ENCODE measurements at places on chromosomes 16 and 17.

- no peak for DNase-seq
These were observed 93.1 kb downstream of the ZDHHC7 start for GRCh38 chr16:84918006-84918909.

DNA sequence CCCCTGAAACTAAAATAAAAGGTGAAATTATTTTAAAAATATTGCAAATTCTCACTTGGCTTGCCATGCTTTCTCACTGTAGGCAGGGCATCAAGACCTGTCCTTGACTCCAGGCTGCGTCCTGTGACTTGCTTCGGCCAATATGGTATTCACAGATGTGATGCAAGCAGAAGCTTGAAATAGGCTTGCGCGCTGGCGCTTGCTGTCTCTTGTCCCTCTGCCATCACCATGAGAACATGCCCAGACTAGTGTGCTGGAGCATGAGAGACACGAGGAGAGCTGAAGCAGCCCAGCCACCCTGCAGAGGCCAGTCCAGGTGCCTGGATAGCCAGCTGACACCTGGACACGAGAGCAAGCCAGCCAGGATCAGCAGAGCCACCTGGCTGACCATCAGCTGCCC lies 21.8 kb upstream of the ZKSCAN2 start:
- no peak for DNase-seq

- DNase-seq: no peak
These were observed 51.6 kb upstream of the NLRP1 start for GRCh38 chr17:5635949-5636348.

GRCh38 chr16:70630960-70631745 lies 15.2 kb upstream of the IL34 start:
- DNase-seq: no peak

- DNase-seq: no peak
These were observed 23.0 kb downstream of the MPG start for GRCh38 chr16:100989-101388.

DNA sequence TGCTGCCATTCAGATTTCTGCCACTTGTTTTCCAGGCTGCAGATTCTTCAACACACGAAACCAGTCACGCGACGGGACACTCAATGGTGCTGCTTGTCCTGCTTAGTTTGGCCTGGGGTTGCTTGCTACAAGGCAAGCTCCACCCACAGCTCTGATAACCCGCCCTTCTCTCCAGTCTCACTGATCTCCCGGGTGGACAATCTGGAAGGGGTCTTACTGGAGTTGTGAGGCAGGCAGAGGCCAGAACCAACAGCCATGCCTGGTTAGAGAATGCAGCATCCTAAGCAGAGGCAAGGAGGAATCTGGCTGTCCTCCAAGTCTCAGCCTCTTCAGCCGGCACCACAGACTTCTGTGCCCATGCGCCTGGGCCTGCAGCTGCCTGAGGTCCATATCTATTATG lies 119.1 kb downstream of the KCNJ12 start:
- DNase-seq: no peak

DNA sequence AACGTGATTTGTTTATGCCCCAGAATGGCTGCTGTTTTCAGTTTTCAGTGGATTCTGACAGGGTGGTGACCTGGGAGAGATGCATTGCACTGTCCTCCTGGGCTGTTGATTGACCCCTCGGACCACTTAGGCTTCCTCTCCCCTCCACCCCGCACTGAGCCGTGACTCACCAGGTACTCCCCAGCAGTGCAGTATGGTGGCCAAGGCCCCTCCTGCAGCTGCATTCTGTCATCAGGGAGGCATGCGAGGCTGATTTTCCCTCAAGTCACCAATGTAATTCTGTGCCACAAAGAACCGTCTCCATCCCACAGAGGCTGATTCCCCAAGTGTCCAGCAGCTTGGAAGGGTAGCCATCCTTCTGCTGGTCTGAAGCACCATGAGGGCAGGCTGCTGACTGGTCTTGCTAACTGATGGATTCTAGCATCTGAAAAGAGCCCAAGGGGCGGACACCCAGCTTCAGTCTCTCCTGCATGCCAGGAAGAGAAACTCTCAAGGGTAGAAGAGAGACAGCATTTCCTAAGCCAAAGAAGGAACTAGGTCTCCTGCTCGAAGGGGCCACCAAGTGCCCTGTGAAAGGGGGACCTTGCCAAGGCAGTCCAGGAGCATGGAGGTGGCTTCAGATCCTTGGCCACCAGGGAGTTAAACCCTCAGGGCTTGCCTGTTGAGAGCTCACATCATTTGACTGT lies 148.1 kb downstream of the SOCS1 start:
- no peak for DNase-seq

GRCh38 chr16:20768121-20768520 lies 4.3 kb downstream of the ACSM3 start:
- DNase-seq: no peak

DNA sequence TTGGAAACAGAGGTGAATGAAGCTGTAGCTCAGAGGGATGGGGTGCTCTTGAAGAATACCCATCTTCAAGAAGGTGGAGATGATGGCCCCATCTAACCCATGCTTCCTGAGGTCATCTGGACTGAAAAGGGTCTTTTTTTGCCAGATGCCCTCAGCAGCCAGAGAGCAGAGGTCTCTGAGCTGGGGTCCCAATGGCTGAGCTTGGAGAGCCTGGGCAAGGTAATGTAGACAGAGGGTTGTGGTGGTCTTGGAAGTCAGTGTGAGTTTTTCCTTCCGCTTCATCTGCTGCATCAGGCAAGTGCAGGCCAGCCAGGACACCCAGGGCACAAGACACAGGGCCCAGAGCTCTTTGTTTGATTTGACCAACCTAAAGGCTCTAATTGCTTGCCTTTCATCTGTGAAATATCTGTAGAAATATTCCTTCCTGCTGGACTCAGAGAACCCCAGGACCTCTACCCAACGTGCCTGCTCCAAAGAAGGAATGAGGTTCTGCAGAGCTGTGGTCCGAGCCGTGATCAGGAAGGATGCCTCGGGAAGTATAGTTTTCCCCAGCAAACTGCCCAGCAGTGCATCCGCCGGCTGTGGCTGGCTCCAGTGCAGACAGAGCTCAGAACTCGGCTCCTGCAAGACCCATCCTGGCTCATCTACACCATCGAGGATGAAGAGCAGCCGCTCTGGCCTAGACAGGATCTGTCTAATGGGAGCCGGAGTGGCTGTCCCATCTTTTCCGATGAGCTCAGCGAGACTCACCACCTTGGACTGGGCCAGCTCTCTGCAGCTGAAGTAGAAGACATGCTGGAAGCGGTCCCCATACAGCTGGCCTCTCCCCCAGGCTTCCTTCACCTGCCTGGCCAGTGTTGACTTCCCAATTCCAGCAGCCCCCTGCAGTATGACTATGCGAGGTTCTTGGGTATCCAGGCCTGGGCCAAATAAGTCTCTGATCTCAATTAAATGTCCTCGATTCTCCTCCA lies 25.2 kb downstream of the NLRP1 start:
- DNase-seq: no peak

DNA sequence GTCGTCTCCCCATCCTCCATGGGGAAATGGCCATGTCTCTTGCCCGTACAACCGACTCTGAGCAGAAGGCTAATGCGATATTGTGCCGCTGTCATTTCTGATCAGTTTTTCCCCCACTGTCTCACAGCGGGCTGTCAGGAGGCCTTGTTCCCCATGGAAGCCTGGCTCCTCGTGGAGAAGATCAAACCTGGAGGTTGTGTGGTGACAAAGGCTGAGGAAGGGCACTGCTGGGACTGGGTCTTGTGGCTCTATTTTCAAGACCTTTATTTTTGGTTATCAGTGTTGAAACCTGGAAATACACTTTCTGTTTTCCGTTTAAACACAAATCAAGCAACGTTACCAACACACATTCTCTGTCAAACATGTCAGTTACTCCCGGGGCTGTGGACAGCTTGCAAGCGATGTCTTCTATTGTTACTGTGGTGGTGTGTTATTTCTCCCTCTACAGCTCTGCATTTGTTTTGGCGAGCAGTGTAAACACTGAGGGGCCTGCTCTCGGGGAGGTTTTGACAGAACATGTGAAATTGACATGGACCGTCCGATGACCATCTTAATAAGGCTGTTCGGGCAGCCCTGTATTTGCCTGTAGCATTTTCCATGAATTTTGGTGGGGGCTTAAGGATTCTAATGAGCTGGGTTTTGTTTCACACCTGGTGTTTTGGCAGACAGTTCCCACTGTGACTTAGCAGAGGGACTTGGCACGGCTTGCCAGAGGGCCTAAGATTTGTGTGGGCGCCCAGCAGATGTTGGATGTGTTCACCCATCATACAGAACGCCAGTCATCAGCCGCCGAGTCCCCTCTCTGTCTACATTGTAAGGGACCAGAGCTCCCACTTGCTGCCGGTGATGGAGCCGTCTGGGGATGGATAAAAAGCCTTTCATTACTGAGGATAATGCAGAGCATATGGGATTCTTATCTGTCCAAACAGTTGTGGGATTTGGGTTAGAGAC lies 12.5 kb downstream of the RBFOX1 start:
- DNase-seq: no peak

DNA sequence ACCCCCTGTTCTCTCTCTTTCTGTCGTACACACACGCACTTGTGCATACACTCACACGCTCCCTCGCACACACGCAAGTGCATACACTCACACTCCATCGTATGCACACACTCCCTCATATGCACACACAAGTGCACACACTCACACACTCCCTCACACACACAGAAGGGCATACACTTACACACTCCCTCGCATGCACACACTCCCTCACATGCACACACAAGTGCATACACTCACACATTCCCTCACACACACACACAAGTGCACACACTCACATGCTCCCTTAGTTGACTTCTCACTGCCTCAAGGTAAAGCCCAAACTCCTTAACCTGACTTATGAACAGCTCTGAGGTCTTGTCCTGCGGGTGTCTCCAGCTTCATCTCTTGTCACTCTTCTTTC lies 78.7 kb downstream of the NOG start:
- DNase-seq: no peak

- DNase-seq: peak; percentile 43
These were observed at the start of gene CHRNE for GRCh38 chr17:4903051-4903818. TSS of gene CHRNE (minus strand) at chr17:4903098. CDS start at chr17:4903063, 35 bp downstream.

DNA sequence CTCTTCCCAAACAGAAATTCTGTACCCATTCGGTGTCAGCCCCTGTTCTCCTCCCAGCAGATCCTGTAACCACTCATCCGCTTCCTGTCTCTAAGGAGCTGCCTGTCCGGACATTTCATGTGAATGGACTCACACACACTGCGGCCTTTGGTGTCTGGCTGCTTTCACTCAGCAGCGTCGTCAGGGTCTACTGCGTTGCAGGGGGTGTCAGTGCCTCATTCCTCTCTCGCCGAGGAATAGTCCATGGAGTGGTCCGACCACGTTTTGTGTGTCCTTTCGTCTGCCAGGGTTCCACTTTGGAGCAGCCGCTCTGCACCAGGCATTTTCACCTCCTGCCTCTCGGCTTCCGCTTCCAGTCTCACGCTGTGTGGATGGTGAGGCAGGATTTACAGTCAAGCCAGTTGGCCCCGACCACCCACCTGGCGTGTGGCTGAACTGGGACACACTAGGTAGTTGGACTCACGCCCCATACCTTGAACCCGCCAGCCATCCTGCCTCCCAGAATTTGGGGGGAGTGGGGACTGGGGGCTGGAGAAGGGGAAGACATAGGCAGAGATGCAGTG lies 188.2 kb upstream of the CIBAR2 start:
- DNase-seq: no peak
